ENCODE measurements at places on chromosomes 3 and 15. TPM values are rescaled to one million over a fixed set of nuclear protein-coding genes. Genes with fewer than 3 reads are reported as not detected.

The IL16 gene
- total RNA-seq: 45.0 TPM

The ADPRH gene
- total RNA-seq: 1.6 TPM

The TRIM42 gene
- total RNA-seq: not detected

The ZNF660 gene
- total RNA-seq: 0.71 TPM

The GP9 gene
- not detected for total RNA-seq

The TMCO5A gene
- not detected for total RNA-seq

The PYGO1 gene
- 0.13 TPM for total RNA-seq

The CD96 gene
- total RNA-seq: 28.3 TPM

The HRH1 gene
- 6.5 TPM for total RNA-seq

The HGD gene
- 0.90 TPM for total RNA-seq

The PLSCR2 gene
- 0.26 TPM for total RNA-seq

The SSUH2 gene
- not detected for total RNA-seq

The CALML4 gene
- 4.0 TPM for total RNA-seq

The CCDC13 gene
- total RNA-seq: 0.73 TPM

The MKRN3 gene
- total RNA-seq: 2.1 TPM

The LSG1 gene
- 82.0 TPM for total RNA-seq

The CDC25A gene
- 40.1 TPM for total RNA-seq

The CHDH gene
- 0.69 TPM for total RNA-seq

The ADCY5 gene
- 0.05 TPM for total RNA-seq

The DNAJC13 gene
- 16.5 TPM for total RNA-seq

The ATP2B2 gene
- total RNA-seq: not detected

The PEX11A gene
- 1.4 TPM for total RNA-seq

The AGTR1 gene
- not detected for total RNA-seq

The BTLA gene
- total RNA-seq: 46.3 TPM

The TMIE gene
- 0.71 TPM for total RNA-seq

The PODXL2 gene
- 5.9 TPM for total RNA-seq

The CADPS gene
- total RNA-seq: not detected

The RASGRP1 gene
- 55.5 TPM for total RNA-seq

The CIDEC gene
- not detected for total RNA-seq

The SLC9A9 gene
- total RNA-seq: 0.98 TPM

The SCAANT1 gene
- not detected for total RNA-seq

The SKOR1 gene
- 0.33 TPM for total RNA-seq

The KCNAB1 gene
- total RNA-seq: not detected

The GOLGA6B gene
- not detected for total RNA-seq

The ROPN1 gene
- not detected for total RNA-seq

The CCRL2 gene
- total RNA-seq: 1.3 TPM

The TP53BP1 gene
- 30.5 TPM for total RNA-seq

The GOLGA8G gene
- total RNA-seq: not detected

The CPNE9 gene
- total RNA-seq: not detected

The ITIH1 gene
- 0.15 TPM for total RNA-seq

All from activated T-cell treated with anti-CD3 and anti-CD28 coated beads, Interleukin-2, amount 50 U/mL, for 4 hours (primary cell).